ENCODE measurements at places on chromosomes 13 and 19.

DNA sequence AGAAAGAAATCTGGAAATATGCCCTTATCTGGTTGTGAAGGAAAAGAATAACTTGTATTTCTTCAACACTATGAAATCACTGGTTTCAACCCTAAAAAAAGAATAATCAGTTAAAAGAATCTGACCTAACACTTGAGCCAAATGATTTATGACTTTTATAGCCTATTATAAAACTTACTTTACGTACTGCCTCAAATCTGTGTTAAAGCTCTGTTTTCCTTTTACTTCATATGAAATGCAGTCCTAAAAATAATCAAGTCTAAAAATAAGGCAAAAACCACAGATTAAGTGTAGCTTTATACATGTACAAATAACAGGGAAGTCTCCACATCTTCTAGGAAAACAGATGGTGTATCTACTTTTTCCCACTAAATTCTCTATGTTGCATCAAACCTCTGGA lies 101.3 kb downstream of the VWA8 start:
- no peak for DNase-seq

GRCh38 chr13:72523593-72523992 lies 203.8 kb downstream of the MZT1 start:
- DNase-seq: no peak

- no peak for DNase-seq
Measured at GRCh38 chr13:48790966-48791365, 137.2 kb downstream of the CYSLTR2 start.

DNA sequence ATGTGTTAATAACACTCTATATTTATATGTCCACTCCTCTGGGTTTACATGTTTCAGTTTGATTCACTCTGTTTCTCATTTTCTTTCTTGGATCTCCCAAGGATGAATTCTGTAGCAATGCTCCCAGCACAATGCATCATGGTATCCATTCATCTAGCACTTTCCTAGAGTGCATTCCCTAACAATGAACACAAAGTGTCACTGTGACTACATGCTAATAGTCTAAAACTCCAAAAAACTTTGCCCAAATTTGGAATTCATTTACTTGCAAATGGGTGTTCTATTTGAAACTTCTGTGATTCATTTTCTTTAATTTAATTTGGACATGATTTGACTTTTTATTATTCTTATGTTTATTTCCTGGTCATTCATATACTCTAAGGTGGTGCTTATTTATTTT lies 286.3 kb downstream of the POU4F1 start:
- DNase-seq: no peak

DNA sequence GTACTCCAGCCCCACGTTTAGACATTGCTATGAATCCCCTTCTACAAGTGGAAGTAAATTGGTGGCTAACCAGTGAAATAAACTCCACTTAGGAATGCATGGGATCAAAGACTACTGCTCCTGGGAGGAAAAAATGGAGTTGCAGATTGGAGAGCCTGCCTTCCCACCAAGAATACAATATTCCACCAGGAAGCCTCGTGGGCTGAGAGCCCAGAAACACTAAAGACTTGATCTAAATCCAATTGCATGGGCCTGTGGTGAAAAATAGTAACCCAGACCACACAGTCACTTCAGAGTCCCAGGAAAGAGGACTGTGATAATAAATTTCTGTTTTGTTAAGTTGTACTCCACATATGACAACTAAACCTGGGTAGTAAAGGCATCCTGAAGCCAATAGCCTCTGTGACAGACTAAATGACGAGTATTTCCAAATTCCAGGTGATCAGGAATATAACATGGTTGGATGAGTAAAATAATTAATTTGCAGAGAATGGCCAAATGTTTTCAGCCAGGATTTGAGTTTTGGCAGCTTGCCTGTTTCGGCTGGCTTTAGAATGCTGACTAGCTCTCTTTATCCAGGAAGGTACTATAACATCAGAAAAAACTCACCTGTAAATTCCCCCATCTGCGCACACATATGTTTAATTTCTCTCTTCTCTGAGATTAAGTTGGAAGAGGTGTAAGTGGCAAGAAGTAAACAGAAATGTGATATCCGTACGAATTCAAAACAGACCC lies 480.3 kb downstream of the LIG4 start:
- DNase-seq: no peak

All from esophagus squamous epithelium (tissue), 5 donors.